ENCODE measurements at places on chromosomes 2 and 18.

- no peak for DNase-seq
Measured at GRCh38 chr18:48637081-48637990, 98.5 kb downstream of the CTIF start.

DNA sequence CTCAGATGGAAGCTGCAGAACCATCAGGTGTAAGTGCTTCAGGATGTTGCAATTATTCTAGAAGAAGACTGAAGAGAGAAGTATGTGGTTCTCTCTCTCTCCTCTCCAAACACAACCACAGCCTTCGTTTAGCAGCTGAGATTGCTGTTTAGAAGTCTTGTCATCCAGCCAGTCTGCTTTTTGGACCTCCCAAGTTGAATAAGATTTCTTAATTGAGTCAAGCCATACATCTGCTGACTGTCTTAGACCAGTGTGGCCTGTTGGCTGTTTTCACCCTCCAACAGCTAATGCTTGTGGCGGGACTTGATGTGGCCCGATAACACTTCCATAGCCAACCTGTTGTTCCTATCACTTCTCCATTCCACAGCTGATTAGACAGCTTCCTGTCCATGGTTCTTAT, 91.3 kb upstream of the TMEM17 start:
- peak; percentile 35 for DNase-seq

DNA sequence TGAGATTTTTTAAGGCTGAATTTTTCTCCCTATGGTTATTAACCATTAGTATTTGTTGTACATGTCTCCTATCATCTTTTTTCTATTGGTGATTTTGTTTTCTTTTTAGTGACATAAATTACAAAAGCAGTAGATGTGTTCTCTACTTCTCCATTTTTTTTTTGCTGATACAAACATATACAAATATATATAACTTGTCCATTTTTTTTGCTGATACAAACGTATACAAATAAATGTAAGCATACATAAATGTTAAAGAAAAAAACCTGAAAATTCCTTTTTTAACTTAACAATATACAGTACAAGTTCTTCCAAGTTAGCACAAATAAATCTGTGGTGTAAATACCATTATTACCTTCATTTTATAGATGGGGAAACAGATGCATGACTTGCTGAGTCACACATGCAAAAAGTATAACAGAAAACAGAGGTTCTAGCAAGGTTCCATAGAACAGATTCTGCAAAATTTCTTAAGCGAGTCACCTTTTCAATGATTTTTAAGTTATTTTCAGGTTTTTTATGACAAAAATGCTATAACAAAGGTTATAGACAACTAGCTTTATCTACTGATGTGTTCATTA, 2.1 kb downstream of the MSGN1 start:
- no peak for DNase-seq

- no peak for DNase-seq
Measured at GRCh38 chr2:168194784-168195522, 52.4 kb downstream of the STK39 start.

DNA sequence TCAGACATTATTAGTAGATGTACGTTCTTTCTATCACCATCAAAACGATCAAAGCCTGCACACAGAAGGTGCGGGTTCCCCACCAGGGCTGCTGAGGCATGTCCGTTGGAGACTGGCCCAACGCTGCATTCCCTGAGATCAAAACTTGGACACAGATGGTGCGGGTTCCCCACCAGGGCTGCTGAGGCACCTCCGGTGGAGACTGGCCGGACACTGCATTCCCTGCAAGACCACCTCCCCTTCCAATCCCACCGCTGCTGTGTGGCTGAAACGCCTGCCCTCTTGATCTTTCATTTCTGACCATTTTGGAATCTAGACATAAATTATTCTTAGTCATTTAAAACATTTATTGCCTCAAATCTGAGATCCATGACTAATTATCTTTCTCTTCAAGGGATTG, 254.2 kb upstream of the SALL3 start:
- no peak for DNase-seq

DNA sequence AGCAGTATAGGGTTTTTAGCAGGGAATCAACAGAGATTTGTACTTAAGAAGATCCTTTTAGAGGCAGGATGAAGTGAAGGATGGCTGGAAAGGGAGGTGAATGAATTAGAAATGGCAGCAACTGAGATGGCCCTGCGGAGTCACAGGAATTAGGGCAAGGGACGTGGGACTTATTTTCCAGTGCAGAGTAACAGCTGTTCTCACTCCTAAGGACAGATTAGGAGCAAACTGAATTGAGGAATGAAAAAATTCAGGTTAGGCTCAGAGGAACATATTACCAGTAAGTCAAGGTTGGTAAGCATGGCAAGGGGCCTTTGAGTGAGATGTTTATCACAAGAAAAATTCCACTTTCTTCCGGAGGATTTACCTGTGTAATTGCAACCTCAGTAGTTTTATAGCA, 34.4 kb downstream of the COL4A3 start:
- no peak for DNase-seq

DNA sequence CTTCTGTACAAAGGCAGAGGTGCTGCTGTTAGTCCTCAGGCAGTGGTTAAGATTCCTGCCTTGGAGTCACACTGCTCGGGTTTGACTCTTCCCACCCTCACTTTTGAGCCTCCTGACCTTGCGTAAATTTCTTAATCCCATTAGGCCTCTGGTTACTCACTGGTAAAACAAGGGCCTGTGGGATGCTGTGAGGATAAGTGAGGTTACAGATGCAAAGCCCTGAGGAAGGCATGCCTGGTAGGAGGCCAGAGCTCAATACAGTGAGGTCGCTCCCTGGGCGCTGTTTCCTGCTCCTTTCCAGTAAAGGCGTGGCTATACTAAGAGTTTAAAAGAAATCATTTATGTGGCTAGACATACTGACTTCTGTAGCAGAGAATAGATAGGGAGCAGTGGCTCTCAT, 127.5 kb upstream of the TMEM200C start:
- DNase-seq, result no peak

GRCh38 chr18:62438018-62438329, 84.9 kb upstream of the ZCCHC2 start:
- no peak for DNase-seq

DNA sequence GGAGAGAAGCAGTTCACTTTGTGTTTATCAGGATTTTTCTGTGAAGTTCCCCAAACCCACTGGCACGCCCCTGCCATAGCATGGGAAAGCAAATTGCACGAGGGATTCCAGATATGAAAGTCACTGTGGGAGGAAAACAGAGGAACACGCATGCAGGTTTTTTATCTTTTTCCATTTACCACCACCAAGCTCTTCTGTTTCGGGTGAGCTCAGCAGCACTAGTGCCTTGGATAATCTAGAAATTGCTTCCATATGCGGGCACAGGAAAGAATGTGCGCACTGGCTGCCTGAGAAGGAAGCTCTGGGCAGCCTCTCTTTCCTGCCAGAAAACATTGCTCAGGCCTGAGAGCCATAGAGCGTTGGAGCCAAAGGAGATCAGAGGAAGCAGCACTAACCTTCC, 65.9 kb upstream of the WIPF1 start:
- no peak for DNase-seq

DNA sequence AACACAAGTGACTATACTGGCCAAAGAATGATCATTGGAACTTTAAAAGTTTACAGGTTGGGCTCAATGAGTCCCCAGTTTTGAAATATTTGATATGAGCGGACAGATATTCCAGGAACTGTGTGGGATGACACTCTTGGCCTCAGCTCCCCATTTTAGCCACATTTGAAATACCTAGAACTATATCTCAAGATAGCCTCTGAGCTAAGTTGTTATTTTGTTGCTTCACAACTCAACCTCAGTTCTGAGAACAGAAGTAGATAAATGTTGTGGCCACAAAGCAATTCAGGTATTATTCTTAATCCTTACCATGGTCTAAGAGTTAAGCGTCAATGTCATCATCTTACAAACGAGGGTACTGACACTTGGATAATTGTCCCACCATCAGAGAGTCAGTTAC, 172.2 kb upstream of the SETBP1 start:
- DNase-seq, result no peak

- peak; percentile 86 for DNase-seq
Measured at GRCh38 chr2:148989882-148990493, 48.5 kb upstream of the LYPD6B start.

DNA sequence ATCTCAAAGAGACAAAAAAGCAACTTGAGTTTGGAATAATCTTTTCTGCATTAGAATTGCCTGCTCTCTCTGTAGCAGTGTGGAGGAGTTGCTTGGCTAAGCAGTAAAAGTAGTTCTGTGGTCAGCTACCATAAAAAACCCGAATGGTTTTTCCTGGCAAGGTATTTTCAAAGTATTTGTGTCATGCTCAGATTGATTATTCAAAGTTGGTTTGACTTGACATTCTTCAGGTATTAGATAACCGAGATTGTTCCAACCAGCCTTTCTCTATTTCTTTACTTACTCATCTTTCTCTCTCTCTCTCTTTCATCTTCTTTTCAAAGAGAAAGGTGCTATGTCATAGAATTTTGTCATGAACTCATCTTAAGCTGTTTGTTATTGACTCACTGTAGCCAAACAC, 404.9 kb downstream of the CPS1 start:
- DNase-seq, result no peak

DNA sequence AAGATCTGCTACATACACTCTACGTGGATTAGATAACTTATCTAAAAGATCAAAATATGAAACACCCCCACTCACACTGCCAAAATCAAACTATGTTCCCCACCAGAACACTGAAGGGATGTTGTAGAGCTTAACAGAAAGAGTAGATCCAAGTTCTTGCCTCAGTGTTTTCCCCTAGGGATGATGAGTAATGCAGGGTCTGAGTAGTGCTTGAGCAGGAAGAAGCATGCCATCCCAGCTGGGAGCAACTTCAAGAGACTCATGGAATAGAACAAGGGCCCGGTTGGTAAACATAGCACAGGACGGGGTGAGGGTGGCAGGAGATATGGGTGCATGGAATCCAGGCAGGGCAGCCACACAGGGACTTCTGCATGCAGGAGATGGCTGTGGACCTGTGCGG, 74.3 kb downstream of the SNTG2 start:
- DNase-seq, result no peak

DNA sequence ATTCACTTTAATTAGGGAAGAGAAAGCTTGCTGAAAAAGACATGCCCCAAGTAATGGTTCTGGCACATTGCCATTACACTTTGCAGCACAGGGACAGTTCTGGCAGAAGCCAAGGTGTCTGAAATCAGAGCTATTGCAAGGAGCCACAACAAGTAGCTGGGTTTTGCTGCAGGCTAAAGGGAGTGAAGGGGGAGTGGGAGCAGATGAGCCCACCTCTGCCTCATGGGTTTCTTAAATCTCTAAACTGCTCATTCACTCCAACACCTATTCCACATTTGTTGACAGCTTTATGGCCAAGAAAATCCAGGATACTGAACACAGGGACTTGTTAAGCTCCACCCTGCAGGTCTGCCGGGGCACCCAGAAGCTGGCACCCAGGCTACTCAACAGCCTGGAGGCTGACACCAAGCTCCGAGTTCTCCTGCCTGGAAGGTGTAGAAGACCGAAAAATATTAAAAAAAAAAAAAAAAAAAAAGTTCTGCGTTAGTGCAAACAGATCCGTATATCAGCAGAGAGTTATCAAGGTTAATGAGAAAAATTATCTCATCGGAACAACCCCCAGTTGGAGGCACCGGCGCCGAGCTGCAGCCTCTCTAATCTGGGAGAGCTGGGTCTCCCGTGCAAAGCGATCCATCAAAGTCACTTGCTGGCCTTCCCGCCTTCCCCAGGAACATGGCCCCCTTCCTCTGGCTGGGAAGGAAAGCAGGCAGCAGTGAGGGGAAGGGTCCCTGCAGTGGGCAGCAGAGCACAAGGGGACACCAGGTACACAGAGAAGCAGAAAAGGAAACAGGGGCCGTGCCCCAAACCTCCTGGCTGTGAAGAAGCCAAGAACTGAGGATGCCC, 123.7 kb downstream of the HNMT start:
- DNase-seq, result peak; percentile 66

DNA sequence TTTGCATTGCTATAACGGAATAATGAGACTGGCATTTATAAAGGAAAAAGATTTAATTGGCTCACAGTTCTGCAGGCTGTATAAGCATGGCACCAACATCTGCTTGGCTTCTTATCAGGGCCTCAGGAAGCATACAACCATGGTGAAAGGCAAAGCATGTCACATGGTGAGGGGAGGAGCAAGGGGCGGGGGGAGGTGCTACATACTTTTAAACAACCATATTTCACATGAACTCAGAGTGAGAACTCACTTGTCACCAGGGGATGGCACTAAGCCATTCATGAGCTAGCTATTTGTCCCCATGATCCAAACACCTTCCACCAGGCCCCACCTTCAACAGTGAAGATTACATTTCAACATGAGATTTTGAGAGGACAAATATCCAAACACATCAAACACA, 188.7 kb downstream of the MBD5 start:
- DNase-seq, result no peak

DNA sequence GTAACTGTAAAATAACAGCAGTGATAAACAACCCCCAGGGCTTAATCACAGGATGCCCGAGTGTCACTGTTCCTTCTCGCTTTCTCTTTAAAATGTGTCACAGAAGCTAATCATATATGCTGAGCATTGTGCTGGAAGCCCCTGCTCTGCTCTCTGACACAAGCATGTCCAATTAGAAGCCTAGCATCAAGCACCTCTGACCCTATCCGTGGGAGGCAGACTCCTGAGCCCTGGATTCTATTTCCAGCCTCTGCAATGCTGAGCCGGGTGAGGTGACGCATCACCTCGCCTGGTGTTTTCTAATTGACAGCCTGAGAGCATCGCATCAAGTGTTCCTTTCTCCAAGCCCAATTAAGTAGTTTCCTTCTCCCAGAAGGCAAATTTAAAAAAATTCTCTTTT, 19.7 kb upstream of the SCG2 start:
- DNase-seq, result no peak

DNA sequence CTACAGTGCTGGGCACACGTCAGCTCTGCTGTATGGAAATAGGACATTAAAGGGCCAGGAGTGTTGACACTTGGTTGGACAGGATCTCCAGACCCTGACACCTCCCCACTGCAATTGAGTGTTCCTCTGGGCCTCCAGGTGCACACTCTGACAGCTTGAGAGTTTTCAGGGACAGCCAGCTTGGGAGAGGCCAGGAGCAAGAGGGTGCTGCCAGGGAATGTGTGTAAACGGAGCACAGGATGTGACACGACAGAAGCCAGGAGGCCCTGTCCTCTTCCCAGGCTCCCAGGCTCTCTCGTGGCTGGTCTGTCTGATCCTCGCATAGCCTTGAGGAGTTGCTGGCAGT, 318.1 kb upstream of the HS6ST1 start:
- no peak for DNase-seq

DNA sequence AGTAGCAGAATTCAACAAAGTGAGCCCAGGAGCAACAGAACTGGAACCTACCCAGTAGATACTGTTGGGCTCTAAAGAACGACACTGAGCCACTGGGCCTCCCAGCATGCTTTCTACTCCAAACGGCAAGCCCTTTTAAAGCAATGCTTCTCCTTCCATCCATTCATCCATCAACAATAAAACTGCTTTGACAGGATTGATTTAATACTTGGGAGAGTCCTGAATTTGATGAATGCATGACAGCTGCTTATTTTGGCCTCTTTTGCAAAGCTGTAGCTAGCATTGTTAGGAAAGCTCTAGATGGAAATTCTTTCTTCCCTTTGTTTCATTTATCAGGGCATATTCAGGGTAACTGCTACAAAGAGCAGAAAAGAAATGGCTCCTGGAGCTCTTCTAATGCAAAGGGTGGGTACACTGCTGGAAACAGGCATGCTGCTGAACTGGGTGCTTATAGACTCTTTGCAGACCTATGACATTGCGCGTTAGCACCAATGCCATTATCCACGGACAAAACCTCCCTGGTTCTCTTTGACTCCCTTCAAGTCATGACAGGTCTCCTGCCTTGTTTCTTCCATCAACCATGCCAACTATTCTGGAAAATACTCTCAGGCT, 138.4 kb upstream of the HNRNPA3 start:
- DNase-seq, result no peak

- DNase-seq, result peak; percentile 85
Measured at GRCh38 chr2:138787053-138787666, 7.0 kb upstream of the NXPH2 start.

All from brain (organoid and tissue), 16 donors.